ENCODE measurements at places on chromosomes 7 and 10. TPM values are rescaled to one million over a fixed set of nuclear protein-coding genes. Genes with fewer than 3 reads are reported as not detected.

- DNase-seq, result peak; percentile 88
Measured at GRCh38 chr7:47405921-47406800, 175.8 kb downstream of the TNS3 start.

DNA sequence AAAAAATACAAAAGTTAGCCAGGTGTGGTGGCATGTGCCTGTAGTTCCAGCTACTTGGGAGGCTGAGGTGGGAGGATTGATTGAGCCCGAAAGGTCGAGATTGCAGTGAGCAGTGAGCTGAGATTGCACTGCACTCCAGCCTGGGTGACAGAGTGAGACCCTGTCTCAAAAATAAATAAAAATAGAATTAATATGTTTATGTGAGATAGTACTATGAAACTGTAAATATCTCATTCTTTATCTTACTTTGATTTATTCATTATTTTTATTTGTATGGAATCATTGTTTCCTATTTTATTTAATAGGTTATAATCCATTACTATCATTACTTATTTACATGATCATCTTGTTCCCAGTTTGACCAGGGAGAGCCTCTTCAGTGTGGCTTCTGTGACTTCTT is 41.0 kb upstream of the STRIP2 start:
- no peak for DNase-seq

DNA sequence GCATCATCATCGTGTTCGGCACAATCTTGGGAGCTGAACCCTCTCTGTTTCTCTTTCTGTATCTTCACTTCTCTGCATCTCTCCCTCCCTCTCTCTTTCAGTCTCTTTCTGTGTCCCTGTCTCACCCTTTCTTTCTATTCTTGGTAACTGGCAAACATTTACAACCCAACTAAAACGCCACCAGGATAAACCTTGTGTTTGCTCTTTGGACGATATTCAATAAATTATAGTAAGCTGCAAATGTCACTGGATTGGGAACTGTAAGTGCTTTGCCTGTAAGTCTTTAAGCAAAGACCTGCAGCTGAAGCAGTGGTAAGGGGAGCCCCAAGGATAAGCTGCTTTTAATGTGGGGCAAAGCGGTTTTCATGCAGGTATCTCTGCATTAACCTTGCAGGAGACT is 558.0 kb upstream of the MKI67 start:
- DNase-seq, result no peak

DNA sequence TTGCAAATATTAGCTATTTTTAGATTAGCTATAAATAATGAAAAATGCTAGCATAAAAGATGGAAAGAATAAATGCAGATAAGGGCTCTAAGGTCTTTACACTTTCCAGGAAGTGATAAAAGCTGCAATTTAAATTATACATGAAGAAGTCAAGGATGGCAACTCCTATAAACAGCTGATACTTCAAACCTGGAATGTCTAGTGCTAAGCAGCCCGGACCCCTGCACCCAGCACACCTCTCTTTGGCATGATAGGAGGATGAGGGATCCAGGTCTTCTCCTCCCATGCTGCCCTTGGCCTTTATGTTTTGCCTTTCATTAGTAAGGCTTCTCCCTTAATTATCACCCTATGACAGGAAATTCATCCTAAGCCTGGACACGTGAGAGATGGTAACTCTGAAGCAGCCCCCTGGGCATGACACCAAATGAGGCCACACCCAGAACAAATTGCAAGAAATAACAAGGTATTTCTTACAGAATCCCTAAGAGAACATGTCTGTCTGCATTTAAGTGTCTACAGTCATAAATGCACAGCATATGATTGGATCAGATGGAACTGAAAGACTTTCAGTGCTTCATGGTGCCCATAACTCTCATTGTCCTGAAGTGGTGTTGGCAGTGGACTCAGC is 158.3 kb upstream of the PRSS1 start:
- DNase-seq, result no peak

- no peak for DNase-seq
Measured at GRCh38 chr7:85850381-85850780, 663.5 kb upstream of the SEMA3D start.

The CLEC5A gene
- 0.60 TPM for polyA plus RNA-seq

The MKI67 gene
- 1.2 TPM for polyA plus RNA-seq

The PROSER2 gene
- 2.3 TPM for polyA plus RNA-seq

The UPF2 gene
- polyA plus RNA-seq, result 16.1 TPM

GRCh38 chr10:88744002-88744401 is 15.8 kb upstream of the LIPN start:
- DNase-seq, result no peak

DNA sequence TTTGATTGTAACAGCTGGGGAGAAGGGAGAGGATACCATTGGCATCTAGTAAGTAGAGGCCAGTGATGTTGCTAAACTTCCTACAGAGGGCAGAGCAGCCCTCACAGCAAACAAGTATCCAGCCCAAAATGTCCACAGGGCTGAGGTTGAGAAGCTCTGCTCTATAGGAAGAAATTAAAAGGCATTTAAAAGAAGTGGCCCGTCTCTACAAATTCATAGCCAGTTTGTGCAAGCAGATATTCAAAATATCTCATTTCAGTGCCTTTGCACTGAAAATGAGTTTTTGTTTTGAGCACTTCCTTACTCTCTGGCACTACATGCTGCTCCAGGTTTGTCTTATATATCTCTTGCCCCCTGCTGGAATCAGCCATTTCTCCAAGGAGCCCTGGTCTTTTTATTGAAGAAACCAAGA is 330.0 kb downstream of the BBS9 start:
- DNase-seq, result no peak

The C7orf57 gene
- polyA plus RNA-seq, result not detected

The BUB3 gene
- polyA plus RNA-seq, result 39.6 TPM
